Activated naive CD4-positive, alpha-beta T cell treated with anti-CD3 and anti-CD28 coated beads, Interleukin-2, amount 10 ng/mL, durations not matched to agents 7 days and 5 days (primary cell): ENCODE measurements at places on chromosomes 1 and 21.

GRCh38 chr1:116487031-116487430 lies 83.8 kb downstream of the CD58 start:
- DNase-seq, result no peak
- H3K4me1 ChIP-seq, result peaks cover 3% of the 10 kb centered on the region

GRCh38 chr21:39198800-39199199 lies 15.5 kb upstream of the PSMG1 start:
- no peak overlapping the region for H3K4me3 ChIP-seq
- DNase-seq, result no peak
- peaks cover 51% of the 10 kb centered on the region for H3K36me3 ChIP-seq
- H3K4me1 ChIP-seq, result peaks cover 12% of the 10 kb centered on the region

DNA sequence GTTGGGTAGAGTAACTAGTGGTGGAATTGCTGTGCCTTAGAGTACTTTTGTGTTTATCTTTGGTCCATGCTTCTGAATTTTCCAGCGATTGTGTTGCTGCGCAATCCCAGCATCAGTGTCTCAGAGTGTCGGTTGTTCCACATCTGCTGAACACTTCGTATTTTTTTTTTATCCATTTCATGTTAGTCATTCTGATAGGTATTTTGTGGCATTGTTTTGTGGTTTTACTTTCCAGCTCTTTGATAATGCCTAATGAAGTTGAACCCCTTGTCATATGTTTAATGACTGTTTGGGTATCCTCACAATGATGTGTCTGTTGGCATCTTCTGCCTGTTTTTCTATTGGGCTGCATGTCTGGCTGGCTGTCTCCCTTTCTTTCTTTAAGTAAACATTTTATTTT lies 13.6 kb downstream of the TUFT1 start:
- H3K27ac ChIP-seq, result no peak overlapping the region
- peaks cover 9% of the 10 kb centered on the region for H3K27me3 ChIP-seq
- DNase-seq, result no peak
- H3K36me3 ChIP-seq, result no peaks in the 10 kb centered on the region
- peaks cover 2% of the 10 kb centered on the region for H3K4me1 ChIP-seq

DNA sequence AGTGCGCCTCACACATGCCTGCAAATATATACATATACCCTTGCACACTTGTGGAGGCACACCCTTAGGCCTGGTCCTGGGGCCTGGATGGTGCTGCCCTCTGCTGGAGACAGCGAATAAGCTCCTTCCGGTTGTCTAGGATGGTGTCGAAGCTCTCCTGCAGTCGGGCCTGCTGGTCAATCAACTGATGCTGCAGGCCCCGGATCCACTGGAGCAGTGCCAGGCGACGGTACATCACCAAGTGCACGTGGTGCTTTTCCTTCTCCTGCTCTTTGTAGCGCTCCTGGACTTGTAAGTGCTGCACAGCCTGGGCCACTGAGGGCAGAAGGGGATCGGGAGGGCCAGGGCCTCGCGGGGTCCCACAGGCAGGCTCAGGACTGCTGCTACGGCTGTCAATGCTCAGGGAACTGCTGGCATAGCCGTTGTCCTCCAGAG lies 3.1 kb downstream of the C1orf216 start:
- peaks cover 31% of the 10 kb centered on the region for H3K4me1 ChIP-seq
- H3K27me3 ChIP-seq, result peaks cover 3% of the 10 kb centered on the region
- no peak overlapping the region for H3K4me3 ChIP-seq
- peak; percentile 87 for DNase-seq
- no peak overlapping the region for H3K27ac ChIP-seq

DNA sequence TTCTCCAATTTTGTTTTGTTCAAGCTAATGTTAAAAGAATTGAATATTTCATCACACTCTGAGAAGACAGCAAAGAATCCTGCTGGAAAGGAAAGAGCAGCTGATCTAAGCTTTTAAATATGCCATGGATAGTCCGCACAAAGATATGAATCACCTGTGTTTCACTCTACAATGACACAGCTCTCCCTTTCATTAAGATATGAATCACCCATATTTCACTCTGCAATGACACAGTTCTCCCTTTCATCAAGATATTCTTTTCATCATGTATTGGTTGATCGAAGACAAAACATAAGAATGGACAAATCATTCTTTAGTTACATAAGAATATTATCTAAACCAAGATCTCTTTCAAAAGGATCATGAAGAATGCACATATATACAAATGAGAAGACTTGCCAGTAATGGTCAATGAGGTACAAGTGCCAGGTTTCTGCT lies 367.3 kb downstream of the SMYD3 start:
- no peaks in the 10 kb centered on the region for H3K36me3 ChIP-seq
- no peak for DNase-seq
